Calu3 (cell line): ENCODE measurements at places on chromosomes 4 and X.

DNA sequence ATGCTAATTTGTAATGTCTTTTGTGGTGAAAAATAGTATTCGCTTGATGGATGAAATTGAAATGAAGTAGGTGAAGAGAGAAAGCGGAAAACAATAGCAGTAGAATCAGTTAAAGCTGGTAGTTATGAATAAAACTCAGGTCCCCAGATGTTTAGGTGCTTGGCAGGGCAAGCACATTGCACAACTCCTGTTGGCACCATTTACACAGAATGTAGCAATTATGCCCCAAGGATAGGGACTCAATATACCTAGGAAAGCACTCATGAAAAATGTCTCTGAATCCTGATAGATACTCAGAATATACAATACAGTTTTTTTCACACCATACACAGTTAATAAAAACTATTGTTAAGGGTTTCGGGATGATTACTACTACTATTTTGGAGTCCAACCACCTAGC lies 26.5 kb upstream of the GRIA3 start:
- no peak for DNase-seq
- peaks cover 14% of the 10 kb centered on the region for H3K4me1 ChIP-seq
- no peak overlapping the region for H3K4me3 ChIP-seq
- H3K27ac ChIP-seq = no peak overlapping the region

DNA sequence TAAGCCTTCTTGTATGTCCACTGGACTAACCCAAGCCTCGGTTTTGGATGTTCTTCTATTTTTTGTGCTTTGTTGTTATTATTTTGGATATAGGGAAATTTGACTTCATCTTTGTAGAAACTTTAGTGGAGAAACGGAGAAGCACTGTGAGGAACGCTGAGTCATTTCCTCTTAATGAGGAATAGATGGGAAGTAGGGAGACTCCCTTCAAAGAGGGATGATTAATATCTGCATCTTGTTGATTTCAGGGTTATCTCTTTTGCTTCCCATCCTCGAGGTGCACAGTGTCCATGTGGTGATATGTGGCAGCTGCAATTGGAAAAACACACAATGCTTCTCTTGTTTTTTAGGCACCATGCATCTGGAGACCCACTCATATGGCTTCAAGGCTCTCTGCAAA lies 1147.9 kb downstream of the NLGN4X start:
- H3K27ac ChIP-seq = no peak overlapping the region
- no peaks in the 10 kb centered on the region for H3K36me3 ChIP-seq
- DNase-seq = no peak
- H3K27me3 ChIP-seq = no peaks in the 10 kb centered on the region

- no peak for DNase-seq
- H3K36me3 ChIP-seq = peaks cover 31% of the 10 kb centered on the region
- H3K27ac ChIP-seq = peak overlapping the region; percentile 87
- H3K4me3 ChIP-seq = no peak overlapping the region
- H3K4me1 ChIP-seq = peaks cover 9% of the 10 kb centered on the region
These were observed 757 bp upstream of the SRPK3 start for GRCh38 chrX:153779891-153780677.

DNA sequence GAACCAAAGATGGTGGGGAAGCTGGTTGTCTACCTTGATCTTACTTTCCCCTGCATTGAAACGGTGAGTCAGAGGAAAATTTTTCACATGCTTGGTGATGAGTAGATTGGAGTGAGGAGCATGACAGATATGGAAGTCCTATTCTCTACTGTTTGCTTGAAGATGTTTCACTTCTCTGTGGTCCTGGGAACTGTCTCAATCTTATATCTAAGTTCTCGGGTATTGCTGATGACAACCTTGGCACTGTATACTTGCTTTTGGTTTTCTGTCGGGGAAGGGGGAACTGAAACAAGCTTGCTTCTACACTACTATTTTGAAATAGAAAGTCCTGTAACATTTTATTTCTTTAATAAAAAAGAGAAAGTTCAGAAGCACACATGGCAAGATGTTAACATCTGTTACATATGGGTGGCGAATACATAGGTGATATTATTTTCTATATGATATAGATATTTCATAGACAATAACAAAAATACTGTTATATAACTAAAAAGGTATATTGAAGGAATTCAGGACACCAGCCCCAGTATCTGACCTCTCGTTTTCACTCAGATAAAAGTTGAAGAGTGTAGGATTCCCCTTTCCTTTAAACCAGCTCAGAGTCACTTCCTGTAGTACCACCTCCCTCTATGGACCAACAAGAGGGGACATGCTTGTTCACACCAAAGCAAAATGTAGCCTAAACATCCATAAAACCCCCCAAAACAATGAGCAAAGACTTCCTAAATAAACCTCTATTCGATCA lies 88.8 kb downstream of the FMR1NB start:
- H3K36me3 ChIP-seq = no peaks in the 10 kb centered on the region
- H3K27me3 ChIP-seq = no peaks in the 10 kb centered on the region
- H3K4me3 ChIP-seq = no peak overlapping the region
- no peak for DNase-seq
- H3K4me1 ChIP-seq = no peaks in the 10 kb centered on the region
- H3K27ac ChIP-seq = no peak overlapping the region

GRCh38 chr4:5816851-5817375 lies 76.0 kb downstream of the CRMP1 start:
- no peak overlapping the region for H3K4me3 ChIP-seq
- H3K36me3 ChIP-seq = no peaks in the 10 kb centered on the region
- no peaks in the 10 kb centered on the region for H3K4me1 ChIP-seq

DNA sequence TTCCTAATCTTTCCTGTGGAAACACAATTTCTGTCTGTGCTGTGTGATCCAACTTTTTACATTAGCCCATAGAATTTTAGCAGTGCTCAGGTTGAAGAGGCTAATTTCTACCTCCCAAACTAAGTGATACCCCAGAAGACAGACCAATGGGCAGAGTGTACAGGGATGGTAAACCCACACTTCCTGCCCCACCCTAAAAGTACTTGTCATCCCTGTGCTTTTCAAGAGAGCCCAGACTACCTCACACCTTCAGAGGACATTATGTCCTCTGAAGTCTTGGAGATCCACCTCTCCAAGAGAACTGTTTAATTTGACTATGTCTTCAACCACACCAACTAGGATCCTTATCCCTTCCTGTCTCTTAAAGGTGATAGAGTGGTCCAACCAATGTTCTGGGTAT lies 82.0 kb upstream of the ACSL1 start:
- no peaks in the 10 kb centered on the region for H3K4me1 ChIP-seq
- DNase-seq = no peak
- no peak overlapping the region for H3K27ac ChIP-seq
- H3K36me3 ChIP-seq = no peaks in the 10 kb centered on the region
- no peaks in the 10 kb centered on the region for H3K27me3 ChIP-seq

DNA sequence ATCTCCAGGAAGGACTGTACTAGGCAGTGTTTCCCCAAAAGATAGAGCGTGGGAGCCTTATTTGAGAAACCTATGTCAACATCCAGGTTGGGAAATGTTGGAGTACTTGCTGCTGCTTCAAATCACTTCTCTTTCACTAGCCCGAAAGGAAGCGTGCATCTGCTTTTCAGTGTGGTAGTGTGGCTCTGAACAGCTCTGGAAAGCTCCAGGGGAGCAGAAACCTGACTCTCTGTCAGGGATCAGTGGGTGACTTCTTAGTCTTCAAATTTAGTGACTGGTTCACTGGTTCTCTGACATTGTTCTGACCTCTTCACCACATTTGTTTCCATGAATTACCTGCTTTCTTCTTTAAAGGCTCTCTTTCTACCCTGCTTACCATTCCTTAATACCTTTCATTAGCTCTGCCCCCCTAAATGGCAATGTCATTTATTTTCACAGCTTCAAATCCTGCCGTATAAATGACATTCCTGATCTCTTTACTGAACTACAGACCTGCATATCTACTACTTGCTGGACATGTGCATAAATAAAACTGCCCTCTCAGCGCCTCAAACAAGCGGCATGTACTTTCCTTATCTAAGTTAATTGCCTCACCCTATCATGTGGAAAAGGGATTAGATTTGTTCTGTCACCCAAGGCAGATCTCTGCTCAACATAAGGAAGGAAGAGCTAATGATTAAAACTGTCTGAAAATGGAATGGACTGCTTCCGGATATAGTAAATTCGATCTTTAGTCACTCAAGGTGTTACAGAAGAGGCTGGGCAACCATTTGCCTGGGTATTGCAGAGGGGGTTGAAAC lies 37.0 kb downstream of the DLG3 start:
- DNase-seq = no peak
- peaks cover 67% of the 10 kb centered on the region for H3K4me1 ChIP-seq
- H3K27me3 ChIP-seq = no peaks in the 10 kb centered on the region
- H3K27ac ChIP-seq = peak overlapping the region; percentile 67
- H3K4me3 ChIP-seq = peak overlapping the region; percentile 13

- H3K27me3 ChIP-seq = no peaks in the 10 kb centered on the region
- H3K4me1 ChIP-seq = no peaks in the 10 kb centered on the region
- H3K27ac ChIP-seq = no peak overlapping the region
- peak; percentile 2 for DNase-seq
- no peaks in the 10 kb centered on the region for H3K36me3 ChIP-seq
These were observed 389.4 kb downstream of the GALNTL6 start for GRCh38 chr4:172202480-172203076.

GRCh38 chrX:19882066-19882775 lies 5.2 kb downstream of the SH3KBP1 start:
- peaks cover 46% of the 10 kb centered on the region for H3K4me1 ChIP-seq
- no peak for DNase-seq
- peaks cover 16% of the 10 kb centered on the region for H3K36me3 ChIP-seq
- no peak overlapping the region for H3K4me3 ChIP-seq
- no peak overlapping the region for H3K27ac ChIP-seq
- no peaks in the 10 kb centered on the region for H3K27me3 ChIP-seq

DNA sequence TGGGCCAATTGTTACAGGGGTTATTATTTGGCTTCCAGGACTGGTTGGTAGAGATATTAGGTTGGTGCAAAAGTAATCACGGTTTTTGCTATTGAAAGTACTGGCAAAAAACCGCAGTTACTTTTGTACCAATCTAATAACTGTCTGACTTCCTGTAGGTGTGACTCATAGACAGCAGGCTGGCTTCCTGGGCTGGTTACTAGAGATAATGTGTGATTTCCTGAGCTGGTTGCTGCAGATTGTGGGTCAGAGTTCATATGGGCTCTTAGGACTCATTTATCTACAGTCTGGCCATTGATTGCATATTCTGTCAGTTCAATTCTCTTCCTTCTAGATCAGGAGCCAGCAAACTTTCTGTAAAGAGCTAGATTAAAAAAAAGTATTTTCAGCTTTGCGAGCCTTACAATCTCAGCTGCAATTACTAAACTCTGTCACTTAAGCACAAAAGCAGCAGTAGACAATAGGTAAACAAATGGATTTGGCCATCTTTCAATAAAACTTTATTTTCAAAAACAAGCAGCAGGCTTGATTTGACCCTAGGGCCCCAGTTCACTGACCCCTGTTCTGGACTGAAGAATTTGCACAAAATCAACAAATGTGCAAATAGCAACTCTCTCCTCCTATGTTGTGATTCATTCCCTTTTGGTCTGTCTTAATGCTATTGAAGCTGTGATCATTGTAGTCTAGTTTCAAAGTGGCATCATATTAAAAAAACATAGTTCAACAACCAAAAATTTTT lies 50.8 kb upstream of the BOD1L1 start:
- H3K4me1 ChIP-seq = peaks cover 12% of the 10 kb centered on the region
- H3K27ac ChIP-seq = peak overlapping the region; percentile 52
- no peaks in the 10 kb centered on the region for H3K27me3 ChIP-seq
- no peak overlapping the region for H3K4me3 ChIP-seq

GRCh38 chr4:13917015-13917414 lies 289.5 kb upstream of the BOD1L1 start:
- no peak overlapping the region for H3K27ac ChIP-seq
- peaks cover 21% of the 10 kb centered on the region for H3K4me1 ChIP-seq

DNA sequence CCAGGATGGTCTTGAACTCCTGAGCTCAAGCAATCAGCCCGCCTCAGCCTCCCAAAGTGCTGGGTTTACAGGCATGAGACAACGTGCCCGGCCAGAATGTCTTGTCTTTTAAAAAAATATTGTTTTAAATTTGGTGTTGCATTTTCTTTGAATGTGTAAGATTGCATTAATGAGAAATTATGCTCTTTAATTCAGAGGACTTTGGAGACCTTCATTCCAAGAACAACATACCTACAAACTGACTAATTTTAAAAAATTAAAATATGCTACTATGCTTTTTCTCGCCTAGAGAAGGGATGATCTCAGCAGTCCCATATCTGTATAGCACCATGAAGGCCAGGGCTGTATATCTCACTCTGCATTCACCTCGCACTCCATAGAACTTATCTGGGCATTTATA lies 204.3 kb upstream of the SLC7A11 start:
- peaks cover 17% of the 10 kb centered on the region for H3K4me1 ChIP-seq
- no peak overlapping the region for H3K4me3 ChIP-seq
- no peak for DNase-seq
- peaks cover 8% of the 10 kb centered on the region for H3K36me3 ChIP-seq

GRCh38 chr4:76175336-76175735 lies 27.1 kb upstream of the NUP54 start:
- peaks cover 12% of the 10 kb centered on the region for H3K36me3 ChIP-seq
- H3K4me3 ChIP-seq = no peak overlapping the region
- no peak overlapping the region for H3K27ac ChIP-seq
- no peaks in the 10 kb centered on the region for H3K27me3 ChIP-seq
- DNase-seq = no peak
- H3K4me1 ChIP-seq = no peaks in the 10 kb centered on the region
